Effector memory CD8-positive, alpha-beta T cell (primary cell): ENCODE measurements at places on chromosomes 2 and 18.
A peak's percentile ranks its signal among the peaks of the same experiment; 100 is the strongest.

GRCh38 chr2:159249990-159250715 lies 36.4 kb downstream of the WDSUB1 start:
- no peak for DNase-seq

DNA sequence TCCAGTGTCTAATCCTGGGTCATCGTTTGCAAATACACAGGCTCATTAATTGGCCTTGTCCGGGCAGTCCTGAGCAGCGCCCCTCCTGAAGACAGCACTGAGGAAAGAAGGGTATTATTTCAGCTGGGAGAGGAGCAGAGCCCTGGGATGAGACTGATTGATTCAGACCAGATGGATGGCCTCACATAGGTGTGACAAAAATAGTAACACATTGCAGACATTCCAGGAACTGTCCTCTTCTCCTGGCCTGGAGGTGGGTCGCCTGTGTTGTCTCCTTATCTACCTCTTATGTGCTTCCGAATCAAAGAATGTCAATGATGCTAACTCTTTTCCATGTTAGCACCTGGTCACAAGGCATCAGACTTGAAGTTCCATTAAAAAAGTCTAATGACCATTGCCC lies 45.9 kb downstream of the ZEB2 start:
- no peak for DNase-seq

GRCh38 chr2:215895330-215895729 lies 118.0 kb downstream of the MREG start:
- DNase-seq: no peak

DNA sequence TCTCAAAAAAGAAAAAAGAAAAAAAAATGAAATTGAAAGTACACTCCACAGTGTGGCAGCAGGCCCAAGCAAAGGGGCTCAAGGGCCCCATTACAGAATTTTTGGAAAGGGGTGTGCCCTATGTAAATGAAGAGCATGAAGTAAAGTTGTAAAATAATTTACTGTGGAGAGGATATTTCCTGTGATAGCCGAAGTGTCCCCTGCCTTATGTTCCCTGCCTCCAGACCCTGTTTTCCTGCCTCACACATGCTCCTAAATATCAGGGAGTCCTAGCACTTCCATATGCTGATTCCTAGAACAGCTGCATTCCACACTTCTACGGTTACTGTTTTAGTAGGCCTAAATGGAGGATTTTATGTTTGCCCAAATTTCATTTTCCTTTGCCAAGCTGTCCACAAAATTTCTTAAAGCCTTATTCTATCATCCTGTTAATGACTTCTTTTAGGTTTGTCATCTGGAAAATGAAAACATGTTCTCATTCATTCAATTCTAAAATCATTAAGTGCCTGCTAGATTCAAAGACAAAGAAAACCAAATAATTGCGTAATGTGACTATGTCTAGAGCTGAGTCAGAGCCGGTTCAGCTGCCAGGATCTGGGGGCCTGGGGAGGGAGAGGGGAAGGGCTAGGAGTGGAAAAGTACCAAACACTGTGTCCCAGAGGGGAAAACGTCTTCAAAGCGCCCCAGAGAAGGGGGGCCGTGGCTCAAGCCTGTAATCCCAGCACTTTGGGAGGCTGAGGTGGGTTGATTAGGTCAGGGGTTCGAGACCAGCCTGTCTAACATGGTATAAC lies 25.9 kb upstream of the IMPA2 start:
- no peak for DNase-seq

DNA sequence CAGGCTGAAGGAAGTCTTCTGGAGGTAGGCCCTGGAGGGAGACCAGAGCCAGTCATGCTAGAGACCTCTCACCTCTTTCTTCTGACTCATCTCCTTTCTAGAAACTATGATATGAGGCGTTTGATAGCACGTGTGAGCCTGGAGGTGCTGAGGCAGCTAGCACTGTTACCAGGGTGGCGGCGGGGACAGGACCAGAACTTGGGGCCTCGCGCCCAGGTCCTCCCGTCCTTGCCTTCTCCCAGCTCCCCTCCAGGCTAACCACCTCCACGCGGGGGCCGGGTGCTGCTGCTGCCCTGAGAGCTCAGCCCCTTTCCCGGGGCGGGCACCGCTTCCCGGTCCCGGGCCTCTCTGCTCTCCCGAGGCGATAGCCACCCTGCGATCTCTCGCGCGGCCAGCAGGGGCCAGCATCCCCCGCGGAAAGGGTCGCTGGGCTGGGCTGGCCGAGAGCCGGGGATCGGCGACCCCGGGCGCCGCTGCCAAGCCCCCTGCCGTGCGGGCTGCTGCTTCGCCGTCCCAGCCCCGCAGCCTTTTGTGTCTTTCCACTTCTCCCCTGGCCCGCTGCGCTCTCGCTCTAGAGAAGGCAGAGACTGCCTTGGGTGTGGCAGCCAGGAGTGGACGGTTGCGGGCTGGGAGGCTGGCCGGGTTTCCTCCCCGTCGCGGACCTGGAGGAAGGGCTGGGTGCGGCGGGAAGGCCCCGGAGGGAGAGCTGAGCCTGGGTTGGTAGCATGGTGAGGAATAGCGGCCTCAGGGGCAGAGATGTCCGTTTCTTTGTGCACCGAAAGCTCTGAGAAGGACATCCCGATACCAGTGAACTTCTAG lies 49.1 kb downstream of the TMEM17 start:
- DNase-seq: peak; percentile 65

GRCh38 chr2:233838726-233839446 lies 15.4 kb downstream of the HJURP start:
- DNase-seq: no peak

DNA sequence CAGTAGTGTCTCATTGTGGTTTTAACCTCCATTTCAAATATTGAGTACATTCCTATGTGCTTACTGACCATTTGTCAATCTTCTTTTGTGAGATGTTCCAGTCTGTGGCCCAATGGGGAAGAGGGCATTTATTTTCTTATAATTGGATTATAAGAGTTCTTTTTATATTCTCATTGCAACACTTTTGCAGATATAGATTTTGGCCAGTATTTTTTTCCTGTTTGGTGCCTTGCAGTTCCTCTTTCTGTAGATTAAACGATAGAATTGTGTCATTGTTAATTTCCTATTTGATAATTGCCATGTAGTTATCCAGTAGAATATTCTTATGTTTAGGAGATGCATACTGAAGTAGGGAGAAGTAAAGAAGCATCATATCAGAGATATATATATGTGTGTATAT lies 56.4 kb upstream of the CYTIP start:
- DNase-seq: no peak
